ENCODE measurements at places on chromosomes 4 and X.
A peak's percentile ranks its signal among the peaks of the same experiment; 100 is the strongest.

DNA sequence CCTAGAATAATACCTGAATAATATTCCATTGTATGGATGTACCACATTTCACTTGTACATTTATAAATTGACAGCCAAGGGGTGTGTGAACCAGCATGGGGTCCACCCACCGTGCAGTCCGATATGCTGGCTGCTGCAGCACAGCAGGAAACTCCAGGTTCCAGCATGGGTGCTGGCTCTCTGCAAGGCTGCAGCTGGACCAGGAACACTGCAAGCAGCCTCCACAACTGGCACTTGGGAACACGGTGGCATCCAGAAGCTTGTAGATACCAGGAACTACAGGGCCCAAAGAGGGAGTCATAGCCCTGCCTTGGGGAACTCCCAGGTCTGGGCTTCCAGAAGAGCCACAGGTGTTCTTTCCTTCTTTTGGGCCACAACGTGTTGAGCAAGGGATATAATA lies 91.2 kb downstream of the NXF2 start:
- DNase-seq = no peak
- no peaks in the 10 kb centered on the region for H3K27me3 ChIP-seq
- no peak overlapping the region for H3K27ac ChIP-seq
- H3K4me1 ChIP-seq = no peaks in the 10 kb centered on the region

DNA sequence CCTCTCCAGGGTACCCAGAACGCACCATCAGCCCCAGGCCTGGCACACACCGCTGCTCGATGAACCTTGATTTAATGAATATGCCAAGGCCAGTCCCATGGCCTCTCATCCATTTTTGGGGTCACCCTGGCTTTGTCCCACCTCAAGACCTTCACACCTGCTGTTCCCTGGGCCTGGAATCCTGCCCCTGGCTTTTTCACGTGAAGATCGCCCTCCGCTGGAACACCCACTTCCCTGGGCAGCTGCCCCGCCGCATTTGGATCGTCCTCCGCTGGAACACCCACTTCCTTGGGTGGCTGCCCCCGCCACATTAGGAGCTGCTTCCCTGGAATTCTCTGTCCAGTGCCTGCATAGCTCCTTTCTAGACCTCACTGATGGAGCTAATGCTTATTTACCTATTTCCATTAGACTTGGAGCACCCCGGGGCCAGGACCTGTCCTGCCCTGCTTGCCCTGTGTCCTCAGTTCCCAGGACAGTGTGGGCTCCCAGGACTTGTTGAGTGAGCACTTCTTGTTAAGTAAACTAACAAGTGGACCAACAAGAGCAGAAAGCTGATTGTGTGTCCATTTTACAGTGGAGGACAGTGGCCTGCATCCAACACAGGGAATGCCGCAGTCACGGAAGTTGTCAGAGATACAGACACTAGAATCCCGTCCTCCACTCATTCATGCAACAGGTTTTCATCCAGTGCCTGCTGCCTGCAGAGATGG lies 12.5 kb downstream of the BLOC1S4 start:
- no peaks in the 10 kb centered on the region for H3K36me3 ChIP-seq
- H3K27ac ChIP-seq = no peak overlapping the region
- DNase-seq = no peak

- no peak for DNase-seq
- no peak overlapping the region for H3K27ac ChIP-seq
- H3K4me1 ChIP-seq = no peaks in the 10 kb centered on the region
- H3K36me3 ChIP-seq = no peaks in the 10 kb centered on the region
- H3K27me3 ChIP-seq = no peaks in the 10 kb centered on the region
- H3K4me3 ChIP-seq = no peak overlapping the region
These were observed 411.9 kb upstream of the ACTRT1 start for GRCh38 chrX:128464116-128464515.

DNA sequence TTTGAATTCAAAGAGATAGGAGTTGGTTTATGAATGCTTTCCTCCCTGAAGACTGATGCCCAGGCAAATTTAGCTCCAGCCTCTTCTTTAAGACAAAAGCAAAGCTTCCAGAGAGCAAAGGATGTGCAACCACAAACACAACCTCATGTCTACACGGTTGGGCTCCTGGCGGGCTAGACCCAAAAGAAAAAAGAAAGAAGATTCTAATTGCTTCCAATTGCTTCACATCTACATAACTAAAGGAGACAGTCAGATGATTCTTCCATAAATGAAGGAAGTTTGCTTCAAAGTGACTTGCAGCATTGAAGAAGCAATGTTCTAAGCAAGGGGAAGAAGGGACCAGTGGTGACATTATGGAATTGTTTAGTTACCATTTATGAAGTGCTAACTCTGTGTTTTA lies 1603.0 kb upstream of the TENM3 start:
- no peaks in the 10 kb centered on the region for H3K36me3 ChIP-seq
- DNase-seq = no peak
- no peaks in the 10 kb centered on the region for H3K4me1 ChIP-seq
- H3K4me3 ChIP-seq = no peak overlapping the region
- H3K27me3 ChIP-seq = no peaks in the 10 kb centered on the region
- no peak overlapping the region for H3K27ac ChIP-seq

- H3K36me3 ChIP-seq = no peaks in the 10 kb centered on the region
- H3K27ac ChIP-seq = no peak overlapping the region
- no peaks in the 10 kb centered on the region for H3K27me3 ChIP-seq
- no peak overlapping the region for H3K4me3 ChIP-seq
- DNase-seq = no peak
- H3K4me1 ChIP-seq = no peaks in the 10 kb centered on the region
These were observed 107.8 kb upstream of the PDHA2 start for GRCh38 chr4:95732061-95732460.

- DNase-seq = no peak
- no peaks in the 10 kb centered on the region for H3K4me1 ChIP-seq
- H3K27ac ChIP-seq = no peak overlapping the region
- H3K36me3 ChIP-seq = no peaks in the 10 kb centered on the region
- no peaks in the 10 kb centered on the region for H3K27me3 ChIP-seq
These were observed 70.2 kb upstream of the NEIL3 start for GRCh38 chr4:177239477-177239876.

DNA sequence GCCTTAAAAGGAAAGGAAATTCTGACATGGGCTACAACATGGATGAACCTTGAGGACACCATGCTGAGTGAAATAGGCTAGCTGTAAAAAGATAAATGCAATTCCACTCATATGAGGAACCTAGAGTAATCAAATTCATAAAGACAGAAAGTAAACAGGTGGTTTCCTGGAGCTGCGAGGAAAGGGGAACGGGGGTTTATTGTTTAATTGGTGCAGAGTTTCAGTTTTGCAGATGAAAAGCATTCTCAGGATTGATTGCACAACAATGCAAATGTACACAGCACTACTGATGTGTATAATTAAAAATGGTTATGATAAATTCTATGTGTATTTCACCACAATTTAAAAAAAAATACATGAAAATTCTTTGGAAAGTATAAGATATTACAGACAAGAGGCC lies 24.0 kb downstream of the PLRG1 start:
- no peak overlapping the region for H3K4me3 ChIP-seq
- peaks cover 6% of the 10 kb centered on the region for H3K4me1 ChIP-seq
- H3K27me3 ChIP-seq = no peaks in the 10 kb centered on the region
- H3K27ac ChIP-seq = no peak overlapping the region
- DNase-seq = peak; percentile 38
- H3K36me3 ChIP-seq = no peaks in the 10 kb centered on the region

DNA sequence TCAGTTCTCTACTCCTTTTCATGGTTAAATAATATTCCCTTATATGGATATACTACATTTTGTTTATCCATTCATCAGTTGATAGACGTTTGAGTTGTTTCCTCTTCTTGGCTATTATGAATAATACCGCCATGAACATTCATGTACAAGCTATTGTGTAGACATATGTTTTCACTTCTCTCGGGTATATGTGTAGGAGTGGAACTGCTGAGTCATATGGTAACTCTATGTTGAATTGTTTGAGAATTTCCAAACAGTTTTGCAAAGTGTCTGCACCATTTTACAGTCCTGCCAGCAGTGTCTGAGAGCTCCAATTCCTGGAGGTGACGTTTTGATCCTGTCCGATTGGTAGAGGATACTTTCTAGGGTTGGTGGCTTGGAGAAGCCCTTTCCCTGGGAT lies 23.6 kb downstream of the PLAC1 start:
- H3K4me3 ChIP-seq = no peak overlapping the region
- H3K27me3 ChIP-seq = no peaks in the 10 kb centered on the region
- H3K27ac ChIP-seq = no peak overlapping the region

All from MM.1S (cell line).